ENCODE measurements at places on chromosomes 4 and X. TPM values are rescaled to one million over a fixed set of nuclear protein-coding genes. Genes with fewer than 3 reads are reported as not detected.
A peak's percentile ranks its signal among the peaks of the same experiment; 100 is the strongest.

GRCh38 chr4:105996845-105997244, 101.6 kb downstream of the NPNT start:
- no peak for DNase-seq

The PAK3 gene
- 0.19 TPM for total RNA-seq

The ATP11C gene
- total RNA-seq: 16.6 TPM

- DNase-seq: no peak
Observed at GRCh38 chr4:25172961-25173915, 13.0 kb upstream of the SEPSECS start.

The WDR17 gene
- total RNA-seq: 2.0 TPM

- DNase-seq: peak; percentile 74
Observed at GRCh38 chrX:130100180-130100579, 10.1 kb downstream of the ELF4 start.

The TMSB15A gene
- total RNA-seq: not detected

- no peak for DNase-seq
Observed at GRCh38 chr4:4810092-4810774, 49.2 kb upstream of the MSX1 start.

The PRICKLE3 gene
- 28.8 TPM for total RNA-seq

DNA sequence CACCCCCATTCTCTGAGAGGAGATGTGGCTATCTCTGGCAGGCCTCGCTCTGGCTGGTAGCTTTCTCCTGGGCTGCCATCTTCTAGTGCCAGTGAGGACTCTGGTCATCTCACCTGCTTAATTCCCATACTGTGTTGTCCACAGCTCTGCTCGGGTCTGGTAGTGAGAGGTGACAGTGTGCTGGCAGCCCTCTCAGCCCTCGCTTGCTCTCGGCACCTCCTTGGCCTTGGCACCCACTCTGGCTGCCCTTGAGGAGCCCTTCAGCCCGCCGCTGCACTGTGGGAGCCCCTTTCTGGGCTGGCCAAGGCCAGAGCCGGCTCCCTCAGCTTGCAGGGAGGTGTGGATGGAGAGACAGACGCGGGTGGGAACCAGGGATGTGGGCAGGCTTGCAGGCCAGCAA, 52.7 kb downstream of the CPLX1 start:
- DNase-seq: no peak

The MEPE gene
- not detected for total RNA-seq

GRCh38 chrX:134694333-134695322, 36.4 kb upstream of the PLAC1 start:
- no peak for DNase-seq

The UCP1 gene
- total RNA-seq: not detected

The CT45A5 gene
- not detected for total RNA-seq

DNA sequence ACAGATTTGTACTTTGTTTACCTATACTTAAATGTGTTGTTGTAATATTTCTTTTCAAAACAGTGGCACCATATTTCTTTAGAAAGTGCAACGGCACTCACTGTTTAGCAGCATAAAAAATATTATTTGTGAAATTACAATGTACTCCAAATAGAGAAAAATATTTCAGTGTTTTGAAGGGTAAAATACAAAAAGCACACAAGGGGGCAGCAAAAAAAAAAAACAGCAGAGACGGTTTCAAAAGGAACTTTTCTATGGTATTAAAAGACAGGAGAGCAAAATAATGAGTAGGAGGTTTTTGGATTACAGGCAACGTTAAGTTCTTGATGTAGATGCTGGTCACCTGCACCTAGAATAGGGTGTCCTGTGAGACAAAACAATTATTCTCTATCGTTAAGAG, 2.0 kb downstream of the NUDT11 start:
- no peak for DNase-seq

GRCh38 chr4:77599378-77599777, 6.2 kb upstream of the CXCL13 start:
- no peak for DNase-seq

The TRIM75 gene
- not detected for total RNA-seq

DNA sequence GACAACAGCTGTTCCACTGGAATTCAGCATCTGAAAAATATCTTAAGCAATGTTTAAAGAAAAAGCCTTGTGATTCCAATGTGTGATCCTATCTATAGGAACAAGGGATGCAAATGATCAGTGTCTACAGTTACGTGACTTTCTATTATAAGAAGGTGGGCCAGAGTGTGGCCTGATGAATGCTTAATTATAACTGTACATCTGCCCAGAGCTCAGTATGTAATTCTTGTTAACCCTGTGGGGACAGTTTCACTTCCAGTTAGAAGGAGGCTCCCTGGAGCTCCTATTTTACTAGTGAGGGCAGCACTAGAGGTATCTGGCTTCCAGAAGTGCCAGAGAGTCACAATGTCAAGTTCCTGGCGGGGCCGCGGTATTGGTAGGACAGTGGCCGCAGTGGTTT, 288.5 kb downstream of the USP46 start:
- DNase-seq: no peak

The CXCL10 gene
- total RNA-seq: not detected

The EBP gene
- total RNA-seq: 189 TPM

DNA sequence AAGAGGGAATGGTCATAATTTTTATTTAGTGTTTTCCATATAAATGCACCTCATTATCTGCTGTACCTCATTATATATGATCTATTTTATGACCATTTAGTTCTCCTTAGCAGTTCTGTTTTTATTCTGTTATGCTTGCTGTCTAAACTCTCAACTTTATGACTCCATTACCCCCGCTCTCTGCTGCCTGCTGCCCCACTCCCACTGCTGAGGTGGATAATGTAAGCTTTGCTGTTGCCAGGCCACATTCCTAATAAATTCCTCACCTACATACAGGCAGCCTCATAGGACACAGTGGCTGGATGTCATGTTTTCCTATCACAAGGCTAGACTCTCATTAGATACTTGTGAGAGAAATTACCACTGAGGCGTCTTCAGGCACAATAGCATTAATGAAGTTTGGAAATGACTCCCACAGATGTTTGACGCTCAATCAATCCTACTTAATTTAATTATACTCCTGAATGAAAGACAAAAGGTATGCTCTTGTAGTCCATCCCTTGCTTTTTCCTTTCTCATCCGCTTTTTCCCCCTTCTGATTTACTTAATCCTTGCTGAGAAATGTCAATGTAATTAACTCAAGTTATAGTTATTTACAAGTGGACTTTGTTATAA, 497.5 kb upstream of the IGFBP7 start:
- no peak for DNase-seq

The BMPR1B gene
- total RNA-seq: not detected

GRCh38 chr4:19577097-19577496, 674.6 kb upstream of the SLIT2 start:
- DNase-seq: no peak

The CXXC4 gene
- total RNA-seq: 3.3 TPM

- DNase-seq: no peak
Observed at GRCh38 chr4:108210989-108211835, 42.5 kb upstream of the LEF1 start.

The ZDHHC15 gene
- not detected for total RNA-seq

GRCh38 chrX:145524931-145525330, 277.6 kb downstream of the SPANXN1 start:
- DNase-seq: no peak

The SLBP gene
- total RNA-seq: 26.8 TPM

The HSFX2 gene
- total RNA-seq: not detected

DNA sequence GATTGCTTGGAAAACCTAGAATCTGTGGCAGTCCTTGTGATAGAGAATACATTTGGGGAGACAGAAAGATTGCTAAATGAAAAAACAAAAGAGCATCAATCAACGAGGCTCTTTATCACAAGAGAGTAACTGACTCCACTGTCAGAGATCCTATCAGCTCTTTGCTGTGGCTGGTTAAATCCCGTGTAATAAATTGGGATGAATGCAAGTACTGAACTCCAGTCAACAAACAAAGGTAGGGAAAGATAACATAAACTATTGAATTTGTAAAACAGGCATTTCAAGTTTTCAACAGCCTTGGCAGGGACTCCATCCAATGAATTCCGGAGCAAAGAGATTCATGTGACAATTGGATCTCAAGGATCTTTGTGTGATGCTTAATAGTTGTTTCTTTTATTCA, 21.3 kb downstream of the MMRN1 start:
- no peak for DNase-seq

GRCh38 chr4:17707671-17708070, 73.8 kb downstream of the FAM184B start:
- DNase-seq: no peak

The RBM46 gene
- total RNA-seq: not detected

DNA sequence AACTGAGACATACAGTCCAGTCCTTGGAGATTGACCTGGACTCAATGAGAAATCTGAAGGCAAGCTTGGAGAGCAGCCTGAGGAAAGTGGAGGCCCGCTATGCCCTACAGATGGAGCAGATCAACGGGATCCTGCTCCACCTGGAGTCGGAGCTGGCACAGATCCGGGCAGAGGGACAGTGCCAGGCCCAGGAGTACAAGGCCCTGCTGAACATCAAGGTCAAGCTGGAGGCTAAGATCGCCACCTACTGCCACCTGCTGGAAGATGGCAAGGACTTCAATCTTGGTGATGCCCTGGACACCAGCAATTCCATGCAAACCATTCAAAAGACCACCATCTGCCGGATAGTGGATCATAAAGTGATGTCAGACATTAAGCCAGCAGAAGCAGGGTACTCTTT, 20.4 kb upstream of the FRMPD3 start:
- DNase-seq: no peak

DNA sequence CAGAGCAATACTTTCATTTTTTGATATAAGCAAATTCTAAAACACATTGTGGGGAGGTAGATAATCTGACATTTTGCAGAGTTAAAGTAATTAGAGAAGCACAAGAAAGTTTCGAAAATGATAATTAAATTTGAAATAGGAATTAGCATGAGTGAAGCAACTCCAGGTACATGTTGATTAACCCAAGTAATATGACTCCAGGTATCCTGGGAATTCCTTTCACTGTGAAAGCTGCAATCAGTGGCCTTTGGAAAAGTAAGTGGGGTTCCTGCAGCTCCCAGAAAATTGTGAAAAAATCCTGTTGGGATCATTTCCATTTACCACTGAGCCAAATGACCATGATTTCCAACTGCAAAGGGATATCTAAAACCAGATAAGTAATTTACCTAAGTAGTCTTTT, 26.0 kb upstream of the CXCL2 start:
- no peak for DNase-seq

The ELF2 gene
- total RNA-seq: 47.1 TPM

The PTCHD1 gene
- not detected for total RNA-seq

The NEUROG2 gene
- not detected for total RNA-seq

The PHKA1 gene
- total RNA-seq: 5.1 TPM

DNA sequence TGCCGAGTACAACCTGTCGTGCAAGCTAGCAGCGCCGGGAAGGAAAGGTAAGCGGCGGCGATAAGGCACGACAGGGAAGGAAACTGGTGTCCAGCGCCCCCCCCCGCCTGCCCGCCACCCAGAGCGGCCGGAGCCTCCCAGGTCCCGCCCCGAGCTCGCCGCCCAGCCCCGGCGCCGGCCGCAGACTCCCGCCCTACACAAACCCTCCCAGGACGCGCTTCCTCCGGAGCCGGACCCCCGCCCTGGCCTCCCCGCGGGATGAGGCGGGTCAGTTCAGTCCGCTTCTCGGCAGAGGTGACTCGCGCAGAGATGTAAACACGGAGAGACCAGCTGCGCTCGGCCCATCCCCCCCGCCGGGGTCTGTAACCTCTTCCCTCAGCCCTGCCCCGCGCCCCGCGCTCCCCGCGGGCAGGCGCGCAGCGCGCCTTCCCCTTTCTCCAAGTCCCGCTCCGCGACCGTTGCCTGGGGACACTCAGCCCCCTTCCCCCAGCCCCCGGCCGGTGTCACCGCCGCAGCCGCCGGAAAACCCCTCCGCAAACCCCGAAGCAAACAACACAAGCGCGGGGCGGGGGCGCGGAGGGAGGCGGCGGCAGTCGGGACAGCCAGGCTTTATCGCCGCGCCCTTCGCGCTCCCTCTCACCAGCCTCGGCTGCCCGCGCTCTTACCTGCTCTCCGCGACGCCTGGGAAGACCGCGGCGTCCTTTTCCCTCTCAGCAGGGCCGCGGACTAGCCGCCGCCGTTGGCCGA, 543 bp downstream of the ELF2 start:
- peak; percentile 85 for DNase-seq
